ENCODE measurements at places on chromosomes 5 and 9. TPM values are rescaled to one million over a fixed set of nuclear protein-coding genes. Genes with fewer than 3 reads are reported as not detected.

PRELID2 gene
- 5.6 TPM for total RNA-seq

BAAT gene
- not detected for total RNA-seq

SRA1 gene
- total RNA-seq: 48.2 TPM

EPB41L4B gene
- total RNA-seq: 1.5 TPM

PKD2L2 gene
- total RNA-seq: not detected

SVEP1 gene
- total RNA-seq: not detected

OR1J2 gene
- total RNA-seq: not detected

NKD2 gene
- 14.4 TPM for total RNA-seq

CXCL14 gene
- total RNA-seq: not detected

SPAG8 gene
- 1.5 TPM for total RNA-seq

CDX1 gene
- not detected for total RNA-seq

SHOC1 gene
- not detected for total RNA-seq

TAF1L gene
- not detected for total RNA-seq

SMIM32 gene
- not detected for total RNA-seq

FOXD1 gene
- 0.25 TPM for total RNA-seq

PAPPA gene
- total RNA-seq: not detected

ANKRD20A1 gene
- total RNA-seq: 1.2 TPM

SLCO6A1 gene
- total RNA-seq: not detected

GABRA6 gene
- total RNA-seq: not detected

GADD45G gene
- total RNA-seq: 18.4 TPM
